Fibroblast of the aortic adventitia (primary cell): ENCODE measurements at places on chromosomes 16 and 17. TPM values are rescaled to one million over a fixed set of nuclear protein-coding genes. Genes with fewer than 3 reads are reported as not detected.

WNK4 gene
- total RNA-seq = 0.45 and 3.5 TPM in 2 replicates

TBC1D3G gene
- total RNA-seq = not detected in 2 replicates

CACNA1H gene
- total RNA-seq = 2.7 TPM in 1 of 2 replicates, not detected in the other

TVP23B gene
- total RNA-seq = 25.2 and 61.3 TPM in 2 replicates

ENO3 gene
- 2.8 and 4.7 TPM in 2 replicates for total RNA-seq

PRKCB gene
- 0.16 TPM in 1 of 2 replicates, not detected in the other for total RNA-seq
